ENCODE measurements at places on chromosomes 3 and 15.
A peak's percentile ranks its signal among the peaks of the same experiment; 100 is the strongest.

GRCh38 chr3:160540551-160540950, 24.8 kb downstream of the KPNA4 start:
- no peak for DNase-seq

DNA sequence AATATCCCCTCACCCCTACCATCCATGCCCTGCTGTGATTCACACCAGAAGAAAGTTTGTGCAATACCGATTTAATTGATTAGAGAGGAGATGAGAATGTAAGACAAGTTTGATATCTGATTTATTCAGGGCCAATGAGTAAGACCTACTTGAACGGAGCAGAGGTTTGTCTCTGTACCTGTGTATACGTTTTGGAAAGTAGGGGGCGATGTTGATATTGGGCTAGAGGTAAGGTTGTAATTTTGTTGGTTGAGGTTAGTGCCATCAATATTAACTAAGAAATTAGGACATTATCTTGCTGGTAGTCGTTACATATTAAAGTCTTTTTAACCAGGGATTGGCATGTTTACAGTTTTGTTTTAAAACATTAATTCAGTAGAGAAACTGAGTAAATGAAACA, 20.5 kb downstream of the EAF2 start:
- DNase-seq = no peak

DNA sequence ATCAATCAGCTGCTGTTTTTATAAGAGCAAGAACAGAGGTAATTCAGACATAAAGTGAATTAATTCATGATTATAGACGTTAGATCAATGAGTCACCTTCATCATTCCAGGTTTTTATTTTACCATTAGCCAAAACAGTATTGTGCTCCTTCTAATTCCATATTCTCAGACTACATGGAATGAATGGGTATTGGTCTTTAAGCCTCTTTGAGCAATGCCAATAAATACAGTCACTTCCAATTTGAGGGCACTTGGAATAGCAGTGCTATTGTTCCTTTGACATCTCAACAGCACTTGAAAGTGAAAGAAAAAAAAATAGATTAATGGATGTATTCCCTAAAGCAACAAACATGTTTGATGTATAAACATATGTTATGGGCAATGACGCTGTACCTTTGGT, 830.9 kb upstream of the CFAP20DC start:
- DNase-seq = no peak

- DNase-seq = no peak
These were observed 107.7 kb upstream of the EIF1B start for GRCh38 chr3:40201770-40202169.

- peak; percentile 52 for DNase-seq
These were observed 534 bp downstream of the FRMD5 start for GRCh38 chr15:44194323-44195150.

DNA sequence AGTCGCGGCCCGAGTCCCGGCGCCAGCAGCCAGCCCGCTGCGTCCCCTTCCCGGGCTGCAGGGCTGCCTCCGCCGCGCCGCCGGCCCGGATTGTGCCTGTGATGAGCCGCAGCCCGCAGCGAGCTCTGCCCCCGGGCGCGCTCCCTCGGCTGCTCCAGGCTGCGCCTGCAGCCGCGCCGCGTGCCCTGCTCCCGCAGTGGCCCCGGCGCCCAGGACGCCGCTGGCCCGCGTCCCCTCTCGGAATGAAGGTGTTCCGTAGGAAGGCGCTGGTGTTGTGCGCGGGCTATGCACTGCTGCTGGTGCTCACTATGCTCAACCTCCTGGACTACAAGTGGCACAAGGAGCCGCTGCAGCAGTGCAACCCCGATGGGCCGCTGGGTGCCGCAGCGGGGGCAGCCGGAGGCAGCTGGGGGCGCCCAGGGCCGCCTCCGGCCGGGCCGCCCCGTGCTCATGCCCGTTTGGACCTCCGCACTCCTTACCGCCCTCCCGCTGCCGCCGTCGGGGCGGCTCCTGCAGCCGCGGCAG, 1.2 kb downstream of the CHST2 start:
- DNase-seq = no peak

GRCh38 chr15:36755341-36756000, 176.0 kb downstream of the CDIN1 start:
- no peak for DNase-seq

DNA sequence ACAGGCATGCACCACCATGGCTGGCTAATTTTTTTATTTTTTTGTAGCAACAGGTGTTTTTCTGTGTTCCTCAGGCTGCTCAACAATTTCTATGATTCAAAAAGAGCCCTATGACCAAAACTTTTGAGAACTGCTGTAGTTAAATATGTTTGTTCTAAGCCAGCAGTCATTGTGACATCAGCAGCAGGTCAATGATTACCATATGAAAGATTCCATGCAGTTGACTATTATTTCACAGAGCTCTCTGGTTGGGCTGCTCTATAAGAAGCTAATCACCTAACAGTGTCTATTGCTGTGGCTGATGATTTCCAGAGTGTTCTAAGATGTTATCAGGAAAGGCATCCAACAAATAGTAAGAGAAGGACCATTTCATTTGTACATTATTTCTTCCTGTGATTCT, at the start of gene CCDC54:
Gene CCDC54 (plus strand): TSS at position 289 of the 400 bp plus-strand sequence. CDS start 149 bp downstream, outside the sequence.
- DNase-seq = no peak

DNA sequence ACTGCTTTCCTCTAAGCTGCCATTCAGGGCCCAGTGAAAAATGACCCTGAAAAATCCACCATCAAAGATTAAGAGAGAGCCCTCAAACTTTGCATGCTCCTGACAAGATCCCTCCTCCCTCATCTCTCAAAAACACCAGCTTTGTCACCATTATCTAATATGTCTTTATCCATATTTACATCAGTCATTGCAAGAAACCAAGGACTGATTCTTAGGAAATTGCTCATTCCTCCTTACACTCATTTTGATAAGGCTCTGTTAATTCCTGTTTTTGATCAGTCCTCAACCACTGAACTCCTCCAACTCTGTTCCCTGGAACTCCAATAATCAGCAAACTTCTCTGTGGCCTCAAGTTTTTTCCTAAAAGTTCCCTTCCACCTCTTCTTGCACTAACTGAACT, 51.8 kb downstream of the CD200 start:
- DNase-seq = no peak

DNA sequence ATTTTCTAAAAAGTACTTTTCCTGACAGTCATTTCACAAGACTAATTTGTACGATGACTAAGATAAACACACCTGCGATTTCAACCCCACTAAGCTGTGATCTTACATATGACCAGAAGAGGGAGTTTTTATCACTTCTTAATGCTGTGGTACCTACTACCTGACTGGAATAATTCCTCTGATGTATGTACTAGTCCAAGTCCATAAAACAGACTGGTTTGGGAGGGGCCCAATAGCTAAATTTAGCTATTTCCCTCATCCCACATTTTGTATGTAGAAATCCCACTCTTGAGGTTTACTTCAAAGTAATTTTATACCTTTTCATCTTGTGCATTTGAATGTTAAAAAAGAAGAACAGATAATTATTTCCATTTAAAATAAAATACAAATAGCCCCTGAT, 49.7 kb upstream of the SCAANT1 start:
- DNase-seq = peak; percentile 23

DNA sequence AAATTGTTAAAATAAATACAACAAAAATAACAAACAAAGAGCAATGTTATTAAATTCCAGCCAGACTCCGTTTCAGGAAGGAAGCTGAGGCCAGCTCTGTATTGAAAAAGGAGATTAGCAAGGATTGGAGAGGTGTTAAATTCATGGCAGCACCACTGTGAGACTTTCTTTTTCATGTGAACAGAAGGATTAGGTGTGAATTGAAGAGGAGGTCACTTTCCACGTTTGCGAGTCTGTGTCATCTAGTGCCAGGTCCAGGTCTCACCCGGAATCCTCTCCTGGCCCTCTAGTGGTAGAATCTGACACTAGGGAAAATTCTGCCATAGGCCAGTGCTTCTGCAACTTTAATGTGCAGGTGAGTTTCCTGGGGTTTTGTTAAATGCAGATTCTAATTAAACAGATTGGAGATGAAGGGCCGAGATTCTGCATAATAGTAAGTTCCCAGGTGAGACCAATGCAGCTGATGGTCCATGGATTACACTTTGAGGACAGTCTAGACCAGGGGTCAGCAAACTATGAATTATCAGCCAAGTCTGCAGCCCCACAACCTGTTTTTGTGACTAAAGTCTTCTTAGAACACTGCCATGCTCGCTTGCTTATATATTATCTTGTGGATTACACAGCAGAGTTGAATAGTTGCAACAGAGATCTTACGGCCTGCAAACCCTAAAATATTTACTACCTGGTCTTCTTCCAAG, 9.2 kb upstream of the SLC6A1 start:
- DNase-seq = no peak

DNA sequence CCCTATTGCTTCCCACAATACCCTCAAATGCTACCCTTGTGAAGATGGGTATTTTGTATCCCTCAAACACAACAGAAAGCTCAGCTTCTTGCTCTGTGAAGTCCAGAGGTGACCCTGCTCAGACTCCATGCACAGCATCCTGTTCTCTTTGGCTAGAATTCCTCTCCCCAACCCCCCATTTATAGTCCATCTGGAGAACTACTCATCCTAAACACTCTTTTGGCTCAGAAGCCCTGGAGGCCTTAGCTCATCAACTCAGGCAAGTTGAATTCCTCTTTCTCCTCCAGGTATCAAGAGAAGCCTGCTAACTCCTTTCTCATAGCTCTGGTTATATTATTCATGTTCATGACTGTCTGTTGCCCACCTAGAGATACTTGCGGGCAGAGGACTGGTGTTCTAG, 18.3 kb upstream of the GASK1A start:
- DNase-seq = no peak

- DNase-seq = no peak
These were observed at the start of gene ACAN for GRCh38 chr15:88803241-88803919. Gene ACAN (plus strand): TSS chr15:88803436. CDS start chr15:88836207, 32,771 bp downstream.

DNA sequence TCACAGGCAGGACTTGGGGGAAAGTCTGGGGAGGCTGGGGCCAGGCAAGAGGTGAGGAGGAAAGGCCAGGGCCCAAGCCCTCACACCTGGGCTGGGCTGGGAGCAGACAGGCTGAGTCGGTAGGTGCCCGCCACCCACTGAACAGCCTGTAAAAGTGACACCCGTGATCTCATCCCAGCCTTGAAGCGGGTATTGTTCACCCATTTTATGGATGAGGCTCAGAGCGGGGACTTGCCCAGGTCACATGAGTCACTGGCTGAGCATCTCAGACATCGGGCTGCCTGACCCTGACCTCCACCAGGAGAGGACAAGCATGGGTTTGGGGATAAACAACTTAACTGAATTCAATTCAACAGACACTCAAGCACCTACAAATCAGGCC, 52.0 kb upstream of the CTSH start:
- no peak for DNase-seq

- DNase-seq = no peak
These were observed 11.0 kb upstream of the CTNNB1 start for GRCh38 chr3:41188306-41188705.

DNA sequence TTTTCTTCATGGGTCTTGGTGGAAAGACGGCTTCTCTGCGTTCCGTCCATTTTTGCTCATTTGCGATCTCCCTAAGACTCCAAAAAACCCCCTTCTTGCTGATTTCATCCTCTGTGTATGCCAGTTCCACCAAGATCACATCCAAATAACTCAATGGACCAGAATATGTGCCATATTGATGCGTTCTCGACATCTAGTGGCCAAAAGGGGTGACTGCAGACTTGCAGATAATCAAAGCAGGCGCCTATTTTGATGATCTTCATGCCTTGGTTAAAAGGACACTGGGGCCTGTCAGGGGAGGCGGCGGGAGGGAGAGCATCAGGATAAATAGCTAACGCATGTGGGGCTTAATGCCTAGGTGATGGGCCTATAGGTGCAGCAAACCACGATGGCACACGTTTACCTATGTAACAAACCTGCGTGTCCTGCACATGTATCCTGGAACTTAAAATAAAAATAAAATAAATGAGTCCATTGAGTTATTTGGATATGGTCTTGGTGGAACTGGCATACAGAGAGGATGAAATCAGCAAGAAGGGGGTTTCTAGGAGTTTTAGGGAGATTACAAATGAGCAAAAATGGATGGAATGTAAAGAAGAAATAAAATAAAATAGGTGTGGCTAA, 104.2 kb upstream of the RAD18 start:
- DNase-seq = no peak

- DNase-seq = no peak
These were observed 139.7 kb upstream of the HES1 start for GRCh38 chr3:193996221-193996620.

- no peak for DNase-seq
These were observed 3.2 kb upstream of the ANKRD63 start for GRCh38 chr15:40286061-40286532.

DNA sequence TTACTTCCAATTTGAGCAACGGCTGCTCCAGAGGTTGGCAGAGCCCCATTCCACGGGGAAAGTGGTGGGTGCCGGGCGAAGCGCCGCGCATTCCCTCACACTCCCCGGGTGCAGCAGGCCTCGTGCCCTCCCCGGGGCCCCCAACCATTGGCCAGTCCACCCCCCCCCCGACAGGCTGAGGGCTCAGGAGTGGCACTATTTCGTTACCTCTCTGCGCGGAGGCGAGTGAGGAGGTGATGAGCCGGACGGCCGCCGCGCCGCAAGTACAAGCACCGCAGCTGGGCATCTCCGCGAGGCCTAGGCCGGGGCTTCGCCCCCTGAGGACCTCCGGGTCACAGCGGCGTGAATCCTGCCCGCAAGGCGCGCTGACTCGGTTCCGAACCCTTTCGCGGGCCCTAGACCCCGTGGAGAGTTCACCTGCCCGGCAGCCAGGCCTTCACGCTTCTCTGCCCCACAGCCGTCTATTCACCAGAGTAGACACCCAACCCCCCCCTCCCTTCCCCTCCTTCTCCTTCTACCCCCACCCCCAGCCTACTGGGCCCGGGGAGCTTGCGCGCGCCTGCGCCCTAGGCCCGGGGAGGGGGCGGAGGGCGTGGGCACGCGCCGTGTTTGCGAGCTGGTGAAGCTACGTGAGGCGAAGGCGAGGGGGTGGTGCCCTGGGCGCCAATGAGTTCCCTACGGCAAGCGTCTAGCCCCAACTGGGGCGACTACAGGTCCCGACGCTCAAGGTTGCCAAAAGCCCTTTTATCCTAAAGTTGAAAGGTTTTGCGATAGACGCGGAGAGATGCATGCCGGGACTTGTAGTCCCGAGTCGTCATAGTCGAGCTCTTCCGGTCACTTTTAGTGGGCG, at the start of gene CLPX:
Gene CLPX (minus strand): TSS at position 475 of the 850 bp plus-strand sequence. CDS start 189 bp downstream, at position 286.
- peak; percentile 79 for DNase-seq

GRCh38 chr3:114847564-114847963, 299.5 kb downstream of the ZBTB20 start:
- no peak for DNase-seq

- no peak for DNase-seq
These were observed 21.4 kb downstream of the CCR1 start for GRCh38 chr3:46186471-46187340.
